NCI-H748 treated with DMSO at 0.1 percent for 48 hours (cell line): ENCODE measurements at places on chromosomes 7 and 10.

DNA sequence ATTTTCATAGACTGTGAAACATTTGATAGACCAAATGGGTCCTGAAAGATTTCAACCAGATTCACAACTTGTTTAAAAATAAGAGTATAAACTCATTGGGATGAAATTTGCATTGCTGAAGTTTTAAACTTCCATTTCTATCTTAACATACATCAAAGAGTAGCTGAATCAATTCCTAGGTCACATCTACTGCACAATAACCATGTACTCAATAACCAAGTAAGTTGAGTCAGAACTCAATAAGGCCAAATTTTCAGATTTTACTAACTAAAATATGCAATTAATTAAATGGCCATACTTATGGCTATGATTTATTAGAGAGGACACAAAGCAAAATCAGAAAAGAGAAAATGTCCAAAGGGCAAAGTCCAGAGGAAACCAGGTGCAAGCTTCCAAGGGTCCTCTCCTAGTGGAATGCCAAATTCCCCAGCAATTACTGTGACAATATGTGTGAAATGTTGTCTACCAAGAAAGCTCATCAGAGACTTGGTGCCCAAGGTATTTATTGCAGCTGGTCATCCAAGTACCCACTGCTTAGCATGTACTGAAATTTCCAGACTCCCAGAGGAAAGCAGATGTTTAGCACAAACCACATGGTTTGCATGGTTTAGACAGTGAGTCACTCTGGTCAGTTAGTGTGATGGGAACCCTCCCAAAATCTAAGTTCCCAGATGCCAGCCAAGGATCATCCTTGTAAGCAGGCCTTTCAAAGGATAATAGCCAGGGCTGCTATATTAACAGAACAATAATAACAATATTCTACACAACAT lies 238.9 kb downstream of the IPMK start:
- no peak for DNase-seq

DNA sequence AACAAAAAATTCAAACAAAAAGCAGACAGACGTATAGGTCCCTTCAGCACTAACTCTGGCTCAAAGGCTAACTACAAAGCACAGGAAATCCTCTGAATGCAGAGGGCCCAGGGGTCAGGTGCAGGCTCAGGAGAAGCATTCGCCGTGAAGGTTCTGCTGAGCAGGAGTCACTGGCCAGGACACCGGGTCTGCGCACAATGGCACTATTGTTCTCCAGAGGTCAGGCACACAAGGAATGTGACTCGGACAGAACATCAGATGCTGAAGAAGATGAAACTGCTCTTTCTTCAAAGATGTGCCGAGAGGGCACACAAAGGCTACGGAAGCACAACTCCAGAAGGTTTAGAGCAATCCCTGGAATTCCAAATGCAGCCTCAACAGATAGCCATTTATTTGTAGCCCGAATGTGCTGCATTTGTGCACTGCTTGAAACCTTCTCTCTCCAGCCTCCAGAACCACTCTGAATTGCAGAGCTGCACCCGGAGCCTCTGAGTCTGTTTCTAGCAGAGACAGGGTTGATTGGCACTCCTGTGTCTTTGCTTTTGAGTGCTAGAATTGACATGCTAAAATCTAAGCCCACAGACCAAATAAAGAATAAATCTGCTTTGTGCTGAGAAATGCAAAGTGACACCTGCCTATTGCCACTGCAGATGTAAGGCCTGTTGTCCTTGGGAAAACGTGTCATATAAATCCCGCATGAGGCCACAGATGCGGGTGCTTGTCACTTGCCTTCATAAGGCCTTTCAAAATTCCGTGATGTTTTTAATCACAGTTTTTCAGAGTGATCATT lies 85.4 kb upstream of the AFAP1L2 start:
- no peak for DNase-seq

DNA sequence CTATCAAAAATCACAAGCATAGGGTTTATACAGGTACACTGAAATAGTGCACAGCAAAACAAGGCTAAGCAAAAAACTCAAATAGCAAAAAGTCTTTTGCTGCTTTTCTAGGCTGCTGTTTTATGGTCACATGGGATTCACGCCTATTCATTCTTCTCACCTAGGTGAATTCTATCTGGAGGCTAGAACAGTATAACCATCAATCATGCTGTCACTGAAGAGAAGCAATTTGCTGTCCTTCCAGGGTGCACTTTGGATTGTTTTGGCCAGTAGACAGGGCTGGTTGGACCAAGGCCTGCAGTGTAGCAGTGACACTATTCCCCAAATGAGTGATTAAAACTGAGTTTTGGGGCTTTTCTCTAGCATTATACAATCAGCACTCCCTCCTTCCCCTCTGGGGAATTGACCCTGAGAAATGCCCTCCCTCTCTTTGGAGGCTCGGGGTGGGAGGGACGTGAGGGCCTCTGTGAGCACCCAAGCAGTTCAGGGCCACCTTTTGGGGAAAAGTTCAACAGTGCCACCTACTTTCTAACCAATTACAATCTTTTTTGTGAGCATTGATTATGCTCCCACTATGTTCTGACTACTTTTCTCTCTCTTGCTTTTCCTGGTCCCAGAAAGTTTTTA lies 16.2 kb upstream of the SND1 start:
- no peak for DNase-seq

GRCh38 chr10:44243851-44244510 lies 140.9 kb downstream of the CXCL12 start:
- no peak for DNase-seq

- DNase-seq: no peak
Measured at GRCh38 chr7:151322906-151323305, 18.7 kb upstream of the NUB1 start.

DNA sequence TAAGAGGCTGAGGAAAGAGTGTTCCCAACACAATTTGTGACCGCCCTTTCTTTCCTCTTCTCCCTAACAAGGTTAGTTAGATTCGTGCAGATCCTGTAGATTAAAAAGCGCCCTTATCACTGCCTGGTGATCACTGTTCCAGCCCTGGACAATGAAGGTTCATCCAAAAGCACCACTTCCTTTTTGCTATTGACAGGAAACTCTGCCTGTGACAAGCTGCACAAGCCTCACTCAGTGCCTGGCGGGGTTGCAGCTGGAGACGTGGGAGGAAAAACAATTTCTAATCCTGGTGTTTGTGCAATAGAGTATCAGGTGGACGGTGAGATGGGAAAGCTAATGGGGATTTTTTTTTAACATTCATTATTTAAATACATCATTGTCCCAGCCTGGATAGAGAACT lies 105.9 kb upstream of the CAV2 start:
- no peak for DNase-seq

- DNase-seq: no peak
Measured at GRCh38 chr7:84953234-84953633, 233.6 kb downstream of the SEMA3D start.

GRCh38 chr7:23472956-23473843 lies 2.9 kb upstream of the IGF2BP3 start:
- DNase-seq: peak; percentile 45

GRCh38 chr7:73778801-73779389 lies 8.8 kb upstream of the CLDN3 start:
- no peak for DNase-seq

DNA sequence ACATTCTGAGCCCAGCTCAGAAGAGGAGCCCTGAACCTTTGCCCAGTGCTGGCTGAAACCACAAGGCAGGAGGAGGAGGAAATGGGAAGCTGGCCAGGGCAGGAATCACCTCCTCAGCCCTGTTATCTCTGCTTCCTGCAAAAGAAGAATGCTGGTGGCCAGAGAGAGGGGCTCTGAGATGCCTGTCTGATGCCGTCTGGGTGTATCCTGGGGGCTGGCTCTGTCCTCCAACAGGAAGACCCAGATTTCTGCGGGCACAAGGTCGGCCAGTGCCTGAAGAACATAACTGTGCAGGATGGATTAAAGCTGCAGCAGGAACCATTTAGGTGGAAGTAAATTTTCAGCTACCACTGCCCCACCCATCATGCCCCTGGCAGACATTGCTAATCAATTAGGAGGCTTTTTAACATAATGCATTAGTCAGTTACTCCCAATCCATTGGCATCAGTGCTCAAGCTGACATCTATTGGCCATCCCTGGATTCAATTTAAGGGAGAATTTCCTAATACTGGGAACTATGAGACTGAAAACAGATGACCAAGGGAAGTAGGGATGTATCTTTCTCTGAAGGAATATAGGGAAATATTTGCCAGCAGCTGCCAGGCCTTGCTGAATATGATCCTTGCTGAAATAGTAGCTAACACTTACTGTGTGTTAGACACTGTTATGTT lies 67.7 kb downstream of the COL13A1 start:
- DNase-seq: no peak

DNA sequence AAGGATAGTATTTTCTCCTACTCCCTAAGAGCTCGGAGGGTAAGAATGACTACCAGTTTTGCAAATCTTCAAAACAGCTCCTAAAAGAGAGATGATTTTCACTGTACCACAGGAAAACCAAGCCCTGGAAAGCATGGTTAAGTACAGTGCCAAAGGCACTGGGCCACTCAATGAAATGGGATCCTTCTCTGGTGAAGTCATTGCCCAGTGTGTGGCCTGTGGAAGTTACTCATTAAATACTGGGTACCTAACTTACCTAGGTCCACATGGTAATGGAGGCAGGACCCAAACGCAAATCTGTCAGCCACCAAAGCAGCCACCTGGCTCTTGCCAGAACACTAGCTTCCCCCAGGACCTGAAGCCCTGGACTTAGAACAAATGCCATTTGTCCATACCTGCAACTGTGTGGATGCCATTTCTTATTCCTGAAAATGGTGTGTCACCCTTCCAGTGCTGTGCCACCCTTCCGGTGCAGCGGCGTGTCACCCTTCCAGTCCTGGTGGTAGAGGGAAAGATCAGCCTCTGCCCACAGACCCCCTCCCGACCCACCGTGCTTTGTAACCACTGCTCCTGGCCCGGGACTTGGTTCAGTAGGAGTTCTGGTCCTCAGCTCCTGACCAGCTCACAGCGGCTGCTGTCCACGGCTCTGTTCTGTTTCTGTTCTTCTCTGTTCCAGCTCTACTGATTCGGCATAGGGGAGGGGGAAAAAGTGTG lies 659.2 kb downstream of the SDK1 start:
- DNase-seq: no peak

GRCh38 chr10:7767209-7767608 lies 20.6 kb downstream of the KIN start:
- no peak for DNase-seq
